ENCODE measurements at places on chromosomes 2 and 18.

- no peak for DNase-seq
Observed at GRCh38 chr2:150997066-150997465, 264.6 kb downstream of the RBM43 start.

DNA sequence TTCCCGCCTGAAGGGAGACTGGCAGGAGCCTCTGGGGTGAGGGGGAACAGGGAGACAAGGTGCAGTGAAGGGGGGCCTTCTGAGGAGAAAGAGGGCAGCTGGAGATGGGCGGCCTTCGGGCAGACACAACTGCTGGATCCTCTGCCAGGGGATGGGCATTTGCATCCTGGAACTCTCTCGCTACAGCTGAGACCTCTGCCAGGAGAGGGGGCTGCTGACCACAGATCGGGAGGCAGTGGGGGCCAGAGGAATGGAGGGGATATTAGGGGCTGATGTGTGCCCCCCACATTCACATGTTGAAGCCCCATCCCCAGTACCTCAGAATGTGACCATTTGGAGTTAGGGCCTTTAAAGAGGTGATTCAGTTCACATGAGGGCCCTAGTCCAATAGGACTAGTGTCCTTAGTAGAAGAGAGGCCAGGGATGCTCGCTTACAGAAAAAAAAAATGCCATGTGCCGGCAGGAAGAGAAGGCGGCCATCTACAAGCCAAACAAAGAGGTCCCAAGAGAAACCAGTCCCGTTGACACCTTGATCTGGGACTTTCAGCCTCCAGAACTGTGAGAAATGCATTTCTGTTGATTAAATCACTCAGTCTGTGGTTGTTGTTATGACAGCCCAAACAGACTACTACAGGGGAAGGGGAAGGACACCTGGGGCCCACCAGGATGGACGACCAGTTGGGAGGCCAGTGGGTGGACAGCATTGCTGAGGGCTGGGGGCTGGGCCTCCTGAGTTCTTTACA, 50.0 kb downstream of the TRABD2A start:
- no peak for DNase-seq

DNA sequence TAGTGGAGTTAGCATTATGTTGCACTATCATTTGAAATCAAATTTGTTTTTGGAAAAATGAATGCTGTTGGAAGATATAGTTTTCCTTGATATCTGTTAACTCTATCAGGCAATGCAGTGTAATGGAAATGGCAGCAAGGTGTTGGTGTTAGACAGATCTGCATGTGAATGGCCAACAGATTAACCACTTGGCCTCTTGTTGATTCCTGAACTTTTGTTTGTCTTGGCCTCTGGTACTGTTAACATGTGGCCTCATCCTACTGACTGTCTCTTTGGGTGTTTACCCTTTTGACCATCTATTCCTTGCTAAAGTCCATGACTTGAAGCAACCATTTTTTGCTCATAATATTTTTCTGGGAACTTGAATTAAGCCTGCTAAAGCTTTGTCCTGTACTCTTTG, 110.2 kb upstream of the CDH2 start:
- DNase-seq, result no peak

- DNase-seq, result no peak
Observed at GRCh38 chr2:1483551-1483950, 70.3 kb downstream of the TPO start.
